ENCODE measurements at places on chromosomes 12 and 14.

DNA sequence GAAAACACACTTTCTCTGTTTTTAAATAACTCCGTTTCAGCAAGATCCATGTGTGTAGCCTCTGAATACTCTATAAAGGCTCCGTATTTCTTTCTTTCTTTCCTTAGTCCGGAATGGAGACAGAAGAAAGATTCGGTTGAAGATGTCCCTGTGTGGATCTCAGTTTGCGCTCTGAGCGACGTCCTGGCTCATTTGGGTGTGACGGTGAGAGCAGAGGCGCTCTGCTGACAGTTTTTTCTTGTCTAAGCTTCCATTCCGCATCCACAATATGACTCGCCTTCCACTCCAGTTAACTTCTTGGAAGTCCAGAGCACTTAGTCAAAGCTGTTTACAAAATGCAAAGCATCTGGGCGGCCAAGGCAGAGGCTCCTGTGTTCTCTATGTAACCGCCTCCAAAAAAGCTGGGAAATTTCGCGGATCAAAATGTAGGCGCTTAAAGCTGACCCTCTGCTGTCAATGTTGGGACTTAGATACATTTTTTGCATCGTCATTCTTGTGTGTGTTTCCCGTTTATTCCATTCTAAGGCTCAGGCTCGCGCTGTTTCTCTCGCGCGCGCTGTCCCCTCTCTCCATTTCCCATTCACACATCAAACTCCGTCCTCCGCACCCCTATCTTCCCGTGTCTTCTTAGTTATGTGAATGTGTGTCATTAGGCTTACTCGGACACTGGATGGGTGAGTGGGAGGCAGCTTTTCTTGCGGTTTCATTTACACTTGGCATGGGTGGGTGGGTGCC, 880 bp upstream of the FLRT2 start:
- no peak for DNase-seq

DNA sequence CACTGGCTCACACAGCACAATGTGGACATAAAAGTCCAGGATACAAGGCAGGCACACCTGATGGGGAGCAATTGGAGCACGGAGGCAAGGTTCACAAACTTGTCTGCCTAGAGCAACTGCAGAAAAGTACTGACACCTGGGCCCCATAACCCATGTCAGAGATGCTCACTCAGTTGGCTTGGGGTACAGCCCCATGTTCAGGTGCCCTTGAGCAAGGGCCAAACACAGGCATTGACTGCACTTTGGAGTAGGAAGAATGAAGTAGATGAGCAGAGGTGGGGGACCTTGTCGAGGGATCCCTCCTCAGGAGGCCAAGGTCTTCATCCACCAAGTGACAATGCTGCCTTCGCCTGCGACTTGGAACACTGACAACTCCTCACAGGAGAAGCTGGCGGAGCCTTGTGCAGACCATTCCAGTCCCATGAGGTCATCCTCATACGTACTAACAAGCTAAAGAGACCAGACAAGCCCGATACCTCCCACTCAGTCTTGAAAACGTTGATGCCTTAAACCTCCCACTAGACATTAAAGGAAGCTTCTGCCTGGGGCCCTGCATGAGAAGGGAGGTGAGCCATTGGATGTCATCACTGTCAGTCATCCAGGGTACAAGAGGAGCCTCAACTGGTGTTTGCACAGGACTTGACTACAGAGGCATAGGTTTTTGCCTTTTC, 42.5 kb upstream of the C14orf180 start:
- no peak for DNase-seq

DNA sequence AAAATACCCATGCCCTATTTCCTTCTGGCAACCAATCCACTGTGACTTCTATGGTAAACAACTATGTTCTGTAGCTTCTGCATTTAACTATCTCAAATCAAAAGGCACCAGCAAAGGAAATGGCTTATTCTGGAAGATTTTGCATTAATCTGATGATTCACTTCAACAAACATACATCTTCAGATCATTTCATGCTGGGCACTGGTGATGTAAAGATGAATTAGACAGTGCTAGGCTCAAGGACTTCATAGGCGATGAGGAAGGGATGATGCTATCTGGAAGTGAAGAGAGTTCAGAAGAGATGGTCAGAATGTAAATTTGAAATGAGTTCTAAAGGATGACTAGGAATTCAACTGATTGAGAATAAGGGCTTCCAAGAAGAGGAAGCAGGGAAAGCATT, 363.3 kb downstream of the PAWR start:
- no peak for DNase-seq

- no peak for DNase-seq
These were observed 2.1 kb downstream of the SDR9C7 start for GRCh38 chr12:56932146-56932545.

- no peak for DNase-seq
These were observed 81.6 kb downstream of the LLPH start for GRCh38 chr12:66048835-66049537.

- no peak for DNase-seq
These were observed 831 bp upstream of the BTBD7 start for GRCh38 chr14:93333631-93334103.

GRCh38 chr14:67467134-67467533, 21.4 kb downstream of the TMEM229B start:
- no peak for DNase-seq

GRCh38 chr12:88566430-88566829, 13.8 kb downstream of the KITLG start:
- no peak for DNase-seq

GRCh38 chr12:130868412-130868811, 3.5 kb upstream of the RAN start:
- DNase-seq = no peak

GRCh38 chr14:37114002-37114401, 58.4 kb downstream of the SLC25A21 start:
- DNase-seq = no peak

GRCh38 chr14:51443195-51444018, 203.4 kb downstream of the TMX1 start:
- DNase-seq = no peak

DNA sequence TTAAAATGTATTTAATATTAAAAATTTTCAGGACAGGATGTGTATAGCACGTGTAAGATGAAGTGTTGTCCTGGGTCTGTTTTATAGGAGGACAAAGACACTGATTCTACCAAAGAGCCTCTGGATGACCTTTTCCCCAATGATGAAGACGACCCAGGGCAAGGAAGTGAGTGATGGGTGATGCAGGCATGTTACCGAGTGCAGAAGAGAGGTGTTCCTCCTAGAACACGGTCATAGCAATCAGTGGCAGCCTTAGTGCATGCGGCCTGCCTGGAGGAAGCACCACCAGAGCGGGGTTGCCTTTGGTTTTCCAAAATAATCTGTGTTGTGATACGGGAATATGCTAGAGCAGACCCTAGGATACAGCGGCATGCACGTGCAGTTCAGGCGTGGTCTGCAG, 33.0 kb downstream of the KLC1 start:
- DNase-seq = no peak

GRCh38 chr12:113874999-113875561, 91.0 kb downstream of the RBM19 start:
- DNase-seq = no peak

DNA sequence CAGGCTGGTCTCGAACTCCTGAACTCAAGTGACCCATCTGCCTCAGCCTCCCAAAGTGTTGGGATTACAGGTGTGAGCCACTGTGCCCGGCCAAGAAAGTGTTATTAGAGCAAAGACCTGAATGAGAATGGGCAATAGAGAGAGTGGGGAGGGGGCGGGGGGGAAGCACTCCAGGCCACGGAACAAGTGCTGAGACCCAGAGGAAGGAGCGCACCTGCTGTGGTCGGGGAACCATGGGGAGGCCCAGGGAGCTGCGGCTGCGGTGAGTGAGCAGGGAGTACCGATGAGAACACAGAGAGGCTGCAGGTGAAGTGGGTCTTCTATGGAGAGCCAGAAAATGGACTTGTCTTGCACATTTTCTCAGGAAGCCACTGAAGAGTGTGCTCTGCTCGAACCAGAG, 10.8 kb downstream of the SMIM41 start:
- no peak for DNase-seq

DNA sequence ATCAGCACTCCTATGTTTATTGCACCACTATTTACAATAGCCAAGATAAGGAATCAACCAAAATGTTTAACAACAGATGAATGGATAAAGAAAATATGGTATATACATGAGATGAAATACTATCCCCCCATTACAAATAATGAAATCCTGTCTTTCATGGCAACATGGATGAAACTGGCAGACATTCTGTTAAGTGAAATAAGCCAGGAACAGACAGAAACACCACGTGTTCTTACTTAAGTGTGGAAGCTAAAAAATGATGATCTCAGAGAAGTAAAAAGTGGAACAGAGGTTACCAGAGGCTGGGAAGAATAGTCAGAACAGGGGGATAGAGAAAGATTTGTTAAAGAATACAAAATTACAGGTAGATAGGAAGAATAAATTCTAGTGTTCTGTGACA, 113.7 kb upstream of the MDM1 start:
- DNase-seq = no peak

GRCh38 chr12:130686511-130686991, 29.5 kb downstream of the RIMBP2 start:
- DNase-seq = no peak

- no peak for DNase-seq
These were observed 2.2 kb downstream of the PLEKHG6 start for GRCh38 chr12:6312529-6313325.

DNA sequence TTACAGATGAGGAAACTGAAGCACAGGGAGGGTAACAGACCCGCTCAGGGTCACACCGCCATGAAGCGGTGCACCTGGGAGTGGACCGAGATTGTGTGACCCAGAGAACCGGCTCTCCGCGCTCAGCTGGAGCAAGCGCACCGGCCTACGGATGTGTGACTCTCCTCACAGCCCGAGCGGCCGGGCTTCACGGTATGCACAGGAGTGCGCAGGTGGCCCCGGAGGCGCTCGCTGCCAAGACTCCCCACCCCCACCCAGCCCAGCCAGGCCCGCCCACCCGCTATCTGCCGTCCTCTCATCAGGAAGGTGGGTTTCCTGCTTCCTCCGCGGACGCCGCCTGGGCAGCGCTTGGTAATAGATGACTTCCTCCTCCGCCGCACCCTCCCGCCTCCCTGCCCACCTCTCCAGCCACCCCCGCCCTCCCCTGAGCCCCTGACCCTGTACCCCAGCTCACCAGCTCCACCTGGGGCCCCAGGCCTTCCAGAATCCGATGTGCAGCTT, 110.7 kb downstream of the NCOR2 start:
- peak; percentile 7 for DNase-seq

GRCh38 chr14:52032204-52032801, 36.6 kb downstream of the NID2 start:
- DNase-seq = no peak

DNA sequence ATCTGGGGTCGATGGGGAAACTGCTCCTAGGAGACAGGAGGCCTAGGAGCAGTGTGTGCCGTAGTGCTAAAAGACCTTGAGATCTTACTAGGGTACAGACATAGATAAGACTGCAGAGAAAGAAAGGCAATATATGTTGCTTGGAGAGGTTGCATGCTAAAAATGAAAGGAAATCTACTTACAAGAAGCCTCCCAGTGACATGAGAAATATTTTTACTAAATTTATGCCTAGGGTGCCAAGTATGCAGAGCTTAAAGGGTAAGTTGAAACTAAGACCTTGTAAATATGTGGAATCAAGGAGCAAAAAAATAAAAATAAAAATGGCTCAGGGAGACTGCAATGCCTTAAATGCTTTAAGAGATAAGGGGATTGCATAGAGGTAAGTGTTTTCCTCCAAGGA, 74.8 kb downstream of the PDE6H start:
- no peak for DNase-seq

DNA sequence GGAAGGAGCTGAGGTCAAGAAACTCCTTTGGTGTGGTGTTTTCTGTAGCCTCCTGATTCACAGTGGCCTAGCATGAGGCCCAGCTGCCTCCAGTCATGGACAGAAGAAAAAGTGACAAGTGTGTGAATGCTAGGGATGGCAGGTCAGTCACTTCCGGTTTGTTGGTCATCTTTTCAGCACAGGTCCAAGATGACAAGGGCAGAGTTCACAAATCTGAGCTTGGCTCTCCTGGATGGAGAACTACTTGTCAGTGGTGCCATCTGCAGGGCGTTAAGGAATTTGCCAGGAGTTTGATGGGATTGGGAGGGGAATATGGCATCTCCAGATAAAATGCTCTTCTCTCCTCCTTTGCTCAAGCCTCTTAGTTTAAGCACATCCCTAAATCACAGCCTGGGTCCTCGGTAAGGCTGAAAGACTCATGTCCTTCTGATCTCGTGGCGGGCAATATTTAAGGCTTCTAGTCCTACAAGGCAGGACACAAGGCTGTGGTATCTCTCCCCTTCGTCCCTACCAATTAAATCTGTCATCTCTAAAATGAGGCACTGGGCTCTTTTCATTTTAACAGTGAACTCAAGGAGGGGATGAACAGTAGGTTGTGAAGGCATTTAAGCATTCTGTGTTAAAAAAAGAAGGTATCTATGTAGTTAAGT, 10.0 kb downstream of the TUBA1B start:
- no peak for DNase-seq

DNA sequence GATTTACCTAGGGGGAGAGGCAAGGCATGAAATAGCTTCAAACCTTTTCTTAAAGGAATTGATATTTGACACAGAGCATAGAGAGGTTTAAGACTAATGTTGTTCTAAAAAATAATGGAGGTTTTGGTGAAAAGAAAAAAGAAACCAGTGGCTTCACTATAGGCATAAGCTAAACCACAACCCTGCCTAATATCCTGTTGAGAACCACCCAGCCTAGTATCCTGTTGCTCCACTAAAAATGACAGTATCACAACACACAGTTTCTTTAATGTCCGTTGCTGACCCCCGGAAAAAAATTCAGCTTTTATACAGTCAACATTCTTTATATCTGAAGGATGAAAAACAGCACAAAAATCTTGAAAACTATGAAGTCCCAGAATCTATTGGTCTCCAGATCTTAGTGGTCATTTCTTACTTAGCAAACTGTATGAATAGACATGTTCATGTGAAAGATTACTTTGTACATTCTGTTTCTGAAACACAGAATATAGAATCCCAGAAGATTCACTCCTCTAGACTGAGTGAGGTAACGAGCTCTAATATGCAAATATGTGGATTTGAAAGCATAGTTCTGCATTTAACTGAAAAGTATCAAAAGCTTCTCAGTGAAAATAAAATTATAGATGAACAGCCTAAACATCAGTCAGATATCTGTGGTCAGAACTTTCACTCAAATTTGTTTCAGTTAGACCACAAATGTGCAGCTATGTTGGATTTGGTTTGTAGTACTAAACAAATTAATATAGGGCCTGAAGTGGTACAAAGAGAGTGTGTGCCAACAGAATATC, 40.5 kb downstream of the GALC start:
- no peak for DNase-seq

- DNase-seq = no peak
These were observed 86.7 kb downstream of the BCL2L14 start for GRCh38 chr12:12157424-12157823.

GRCh38 chr12:132432721-132433577, 57.0 kb upstream of the FBRSL1 start:
- DNase-seq = no peak

GRCh38 chr14:62179367-62180018, 417.3 kb downstream of the SNAPC1 start:
- no peak for DNase-seq

GRCh38 chr12:7134396-7135166, 4.4 kb downstream of the CLSTN3 start:
- DNase-seq = no peak

DNA sequence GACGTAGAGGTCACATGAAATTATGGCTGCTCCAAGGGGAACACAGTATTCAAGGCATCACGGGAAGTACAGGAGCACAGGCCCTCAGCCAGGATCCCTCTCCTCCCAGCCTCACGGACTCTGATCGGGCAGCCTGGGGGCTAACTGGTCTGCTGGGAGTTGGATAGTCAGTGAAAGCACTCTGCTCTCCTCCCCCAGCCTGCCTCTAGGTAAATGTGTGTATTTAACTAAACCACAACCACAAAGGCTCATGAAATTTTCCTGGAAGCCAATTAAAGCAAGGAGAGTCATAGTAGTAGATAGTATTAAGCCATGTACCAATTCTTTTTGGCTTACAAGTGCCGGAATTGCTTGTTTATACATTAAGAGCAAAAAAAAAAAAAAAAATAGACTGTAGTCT, 254.3 kb downstream of the MSRB3 start:
- DNase-seq = no peak
